ENCODE measurements at places on chromosomes 11 and 22.
A peak's percentile ranks its signal among the peaks of the same experiment; 100 is the strongest.

DNA sequence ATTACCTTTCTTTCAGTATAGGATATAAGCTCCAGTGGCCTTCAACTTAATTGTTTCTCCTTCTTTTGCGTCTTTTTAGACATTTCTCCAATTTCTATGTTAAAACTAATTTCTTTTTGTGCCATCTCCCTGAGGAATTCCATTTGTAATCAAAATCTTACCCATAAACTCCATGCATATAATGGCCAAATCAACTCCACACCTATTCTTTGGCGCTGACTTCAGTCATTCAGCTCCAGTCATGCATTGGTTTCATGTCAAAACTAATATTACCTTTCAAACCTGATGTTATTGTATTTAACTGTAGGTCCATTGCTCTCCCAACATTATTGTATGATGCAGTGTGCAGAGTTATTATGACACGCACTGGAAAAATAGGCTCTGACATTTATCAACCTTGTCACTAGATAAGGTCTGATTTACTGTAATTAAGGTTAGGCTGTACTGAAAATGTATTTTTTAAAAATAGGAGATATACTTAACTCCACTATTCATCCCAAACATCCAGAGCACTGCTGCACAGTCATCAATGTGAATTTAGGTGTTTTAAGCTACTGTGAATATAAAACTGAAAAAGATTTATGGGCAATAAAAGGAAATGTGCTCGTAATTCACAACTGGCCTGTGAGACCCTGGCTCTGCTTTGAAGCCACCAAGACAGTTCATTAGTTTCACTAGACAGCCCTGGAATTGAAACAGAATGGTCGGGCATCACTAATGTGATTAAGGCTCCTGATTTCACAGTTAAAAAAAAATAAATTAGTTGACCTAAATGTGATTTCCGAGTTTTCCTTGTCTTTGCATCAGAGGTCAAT is 180.6 kb upstream of the GRIA4 start:
- DNase-seq: no peak

- DNase-seq: no peak
Observed at GRCh38 chr11:111694851-111695250, 71.3 kb downstream of the PPP2R1B start.

- peak; percentile 21 for DNase-seq
Observed at GRCh38 chr22:36221799-36222751, 17.3 kb downstream of the APOL2 start.

- DNase-seq: peak; percentile 32
Observed at GRCh38 chr11:67312187-67313021, 9.1 kb downstream of the SSH3 start.

- DNase-seq: no peak
Observed at GRCh38 chr11:35330156-35330889, 89.0 kb downstream of the SLC1A2 start.

GRCh38 chr11:34445956-34446355 is 7.2 kb downstream of the CAT start:
- no peak for DNase-seq

DNA sequence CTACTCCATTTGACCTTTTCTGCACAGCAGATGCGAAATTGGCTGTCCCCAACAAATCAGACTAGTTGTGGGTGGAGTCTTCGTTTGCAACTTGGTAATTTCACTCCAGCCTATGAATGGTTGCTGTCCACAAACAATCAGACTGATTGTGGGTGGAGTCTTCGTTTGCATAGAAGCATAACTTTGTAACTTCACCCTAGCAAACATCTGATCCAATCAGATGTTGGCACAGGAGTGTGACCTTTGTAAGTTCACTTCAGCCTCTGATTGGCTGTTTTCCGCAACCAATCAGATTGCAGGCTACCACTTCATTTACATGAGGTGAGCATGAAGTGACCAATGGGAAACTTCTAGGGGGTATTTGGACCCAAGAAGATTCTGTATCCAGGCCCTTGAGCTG is 16.3 kb upstream of the CABP2 start:
- DNase-seq: no peak

DNA sequence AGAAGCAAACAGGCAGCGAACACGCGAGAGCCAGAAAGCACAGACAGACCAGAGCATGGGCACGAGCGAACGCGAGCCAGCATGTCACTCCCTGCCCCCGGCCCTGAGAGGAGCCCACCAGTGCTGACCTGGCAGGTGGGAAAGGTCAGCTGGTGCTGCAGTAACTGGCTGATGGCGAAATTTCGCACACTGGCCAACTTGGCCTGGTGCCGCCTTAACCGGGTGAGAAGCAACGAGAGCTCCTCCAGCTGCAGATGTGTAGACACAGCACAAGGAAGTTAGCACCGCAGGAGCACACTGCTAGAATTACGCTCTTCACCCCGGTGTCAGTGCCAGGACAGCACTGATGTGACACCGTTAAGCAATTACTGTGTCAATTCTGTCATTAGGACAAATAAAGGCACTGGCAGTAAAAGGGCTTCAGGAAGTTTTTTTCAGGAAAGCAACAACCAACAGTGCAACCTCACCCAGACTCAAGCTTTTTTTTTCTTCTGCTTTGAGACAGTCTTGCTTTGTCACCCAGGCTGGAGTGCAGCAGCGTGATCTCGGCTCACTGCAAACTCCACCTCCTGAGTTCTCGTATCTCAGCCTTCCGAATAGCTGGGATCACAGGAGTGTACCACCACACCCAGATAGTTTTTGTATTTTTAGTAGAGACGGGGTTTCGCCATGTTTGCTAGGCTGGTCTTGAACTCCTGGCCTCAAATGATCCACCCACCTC is 76.8 kb downstream of the C11orf58 start:
- DNase-seq: no peak

DNA sequence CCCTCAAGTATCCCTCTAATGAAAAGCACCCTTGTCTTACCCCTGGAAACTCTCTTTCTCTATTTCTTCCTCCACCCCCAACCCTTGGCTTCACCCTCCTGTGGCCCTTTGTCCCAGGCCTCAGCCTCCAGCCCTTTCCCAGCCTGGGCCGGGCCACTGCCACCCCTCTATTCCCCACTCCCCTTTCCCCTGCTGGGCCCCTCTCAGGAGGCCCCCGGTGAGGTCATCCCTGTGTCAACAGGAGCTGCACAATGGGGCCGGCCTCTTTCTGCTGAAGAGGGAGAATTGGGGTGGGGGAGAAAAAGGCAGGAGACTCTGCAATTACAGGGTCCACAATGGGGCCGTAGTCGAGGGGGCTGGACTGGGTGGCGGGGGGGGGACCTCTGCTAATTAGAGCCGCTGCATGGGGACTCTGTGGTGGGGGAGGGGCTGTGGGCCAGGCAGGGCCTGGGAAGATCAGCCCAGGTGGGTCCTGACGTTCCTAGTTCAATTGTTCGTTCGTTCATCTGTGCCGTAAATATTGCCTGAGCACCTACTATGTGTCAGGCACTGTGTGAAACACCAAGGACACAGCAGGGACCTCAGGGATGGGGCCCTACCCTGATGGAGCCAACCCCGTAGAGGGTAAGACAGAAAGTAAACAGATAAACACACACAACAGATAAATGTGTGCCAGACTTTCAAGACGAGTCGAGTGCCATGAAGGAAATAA is 18.5 kb upstream of the MPPED1 start:
- no peak for DNase-seq

GRCh38 chr22:30291058-30291892 is 2.0 kb upstream of the CASTOR1 start:
- no peak for DNase-seq

GRCh38 chr11:116541460-116541859 is 231.3 kb downstream of the BUD13 start:
- no peak for DNase-seq

- no peak for DNase-seq
Observed at GRCh38 chr11:86191874-86192273, 52.7 kb upstream of the EED start.

DNA sequence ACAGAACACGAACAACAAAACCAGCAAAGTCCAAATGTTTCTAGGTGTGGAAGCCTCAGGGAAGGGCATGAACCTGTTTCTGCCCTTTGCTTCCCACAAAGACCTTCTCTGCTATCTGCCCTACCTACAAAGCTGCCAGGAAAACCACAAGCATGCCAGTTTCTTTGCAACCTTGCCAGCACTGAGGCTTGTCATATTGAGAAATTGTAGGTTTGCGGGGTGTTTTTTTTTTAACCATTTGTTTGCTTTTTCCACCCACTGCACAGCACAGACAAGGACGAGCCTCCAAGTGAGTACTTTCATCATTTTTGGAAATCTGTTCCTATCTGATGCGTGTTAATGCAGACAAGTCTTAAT is 12.8 kb downstream of the PARVG start:
- no peak for DNase-seq

GRCh38 chr11:58647866-58648265 is 25.4 kb downstream of the CNTF start:
- DNase-seq: no peak

GRCh38 chr11:134390706-134391569 is 21.1 kb downstream of the B3GAT1 start:
- DNase-seq: no peak

GRCh38 chr22:37782340-37783168 is 25.2 kb upstream of the GCAT start:
- no peak for DNase-seq

GRCh38 chr11:21481255-21481654 is 711.6 kb upstream of the ANO5 start:
- no peak for DNase-seq

DNA sequence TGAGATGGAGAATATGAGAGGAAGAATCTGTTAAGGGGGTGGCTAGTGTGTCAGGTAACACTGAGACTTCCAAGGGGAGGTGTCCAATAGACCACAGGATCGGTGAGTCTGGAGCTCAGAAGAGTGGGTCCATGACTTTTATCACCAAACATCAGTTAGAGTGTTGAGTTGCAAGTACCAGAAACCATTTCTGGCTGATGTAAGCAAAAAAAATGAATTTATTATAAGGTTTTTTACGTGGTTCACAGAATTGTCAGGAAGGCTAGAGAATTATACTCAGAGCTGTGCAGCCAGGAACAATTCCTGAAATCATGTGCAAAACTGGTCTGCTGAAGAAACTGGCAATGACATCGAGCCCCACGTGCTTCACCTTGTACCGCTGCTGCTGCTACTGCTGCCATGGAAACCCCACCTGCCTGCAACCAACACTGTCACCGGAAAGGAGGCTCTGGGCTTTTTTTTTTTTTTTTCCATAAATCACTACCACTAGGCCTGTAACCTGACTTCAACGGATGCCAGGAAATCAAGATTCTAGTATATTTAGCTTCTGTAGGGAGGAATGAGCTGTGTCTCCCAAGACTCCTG is 16.6 kb upstream of the STK33 start:
- no peak for DNase-seq

DNA sequence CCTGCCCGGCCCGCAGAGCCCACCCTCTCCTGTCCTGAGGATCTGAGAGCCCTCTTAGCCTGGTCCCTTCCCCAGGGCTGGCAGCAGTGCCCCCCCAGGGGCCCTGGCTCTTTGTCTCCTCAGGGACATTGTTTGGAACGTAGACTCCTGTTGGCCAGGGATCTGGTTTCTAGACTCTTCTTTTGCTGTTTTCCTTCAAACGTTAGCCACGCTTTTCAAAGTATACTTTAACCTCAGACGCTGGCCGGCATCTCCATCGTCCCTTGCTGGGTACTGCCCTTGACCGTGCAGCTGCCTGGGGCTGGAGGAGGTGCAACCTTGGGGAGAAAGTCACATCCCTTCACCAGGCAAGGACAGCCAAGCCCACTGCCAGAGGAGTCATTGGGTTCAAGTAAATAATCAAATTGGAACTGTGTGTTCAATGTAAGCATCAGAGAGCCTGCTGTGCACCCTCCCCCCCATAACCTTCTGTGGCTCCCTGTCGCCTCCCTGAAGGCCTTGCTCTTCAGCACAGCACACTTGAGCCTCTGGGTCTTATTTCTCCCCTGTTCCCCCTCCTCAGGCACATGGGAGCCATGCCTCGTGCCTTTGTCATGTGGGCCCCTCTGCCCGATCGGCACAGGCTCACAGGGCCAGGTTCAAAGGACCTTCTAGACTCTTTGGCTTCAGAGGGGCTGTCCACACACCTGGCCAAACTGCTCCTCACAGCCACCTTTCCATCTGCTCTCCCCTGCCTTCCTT is 21.8 kb upstream of the WNT7B start:
- no peak for DNase-seq
